NCI-H1436 (cell line): ENCODE measurements at places on chromosomes 6 and 20.

DNA sequence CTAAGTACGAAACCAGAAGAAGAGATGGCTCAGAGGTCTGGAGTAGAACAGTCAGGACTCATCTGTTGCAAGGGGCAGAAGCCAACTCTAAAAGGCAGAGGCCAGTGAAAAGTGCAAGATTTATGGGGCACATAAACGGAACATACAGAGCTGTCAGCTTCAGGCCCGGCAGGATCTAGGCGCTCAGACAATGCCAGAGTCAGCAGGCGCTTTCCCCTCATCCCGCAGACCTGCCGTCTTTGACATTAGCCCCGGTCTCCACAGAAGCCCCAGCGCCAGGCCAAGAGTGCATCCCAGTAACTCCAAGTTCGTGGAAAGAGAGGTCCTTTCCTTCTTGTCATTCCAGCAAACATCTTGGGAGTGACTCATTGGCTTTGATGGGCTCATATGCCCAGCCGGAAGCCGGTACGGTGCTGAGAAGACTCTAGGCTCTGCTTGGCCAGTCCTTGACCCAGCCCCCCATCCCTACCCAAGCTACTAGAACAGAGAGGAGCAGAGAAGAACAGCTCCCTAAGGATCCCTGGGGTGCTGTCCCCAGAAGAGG is 260.9 kb downstream of the TAF4 start:
- no peak for DNase-seq

GRCh38 chr6:150406948-150407347 is 38.1 kb downstream of the IYD start:
- DNase-seq: no peak

GRCh38 chr20:10761232-10761631 is 87.4 kb upstream of the JAG1 start:
- no peak for DNase-seq

GRCh38 chr6:42370323-42370985 is 81.3 kb downstream of the TRERF1 start:
- DNase-seq: no peak

DNA sequence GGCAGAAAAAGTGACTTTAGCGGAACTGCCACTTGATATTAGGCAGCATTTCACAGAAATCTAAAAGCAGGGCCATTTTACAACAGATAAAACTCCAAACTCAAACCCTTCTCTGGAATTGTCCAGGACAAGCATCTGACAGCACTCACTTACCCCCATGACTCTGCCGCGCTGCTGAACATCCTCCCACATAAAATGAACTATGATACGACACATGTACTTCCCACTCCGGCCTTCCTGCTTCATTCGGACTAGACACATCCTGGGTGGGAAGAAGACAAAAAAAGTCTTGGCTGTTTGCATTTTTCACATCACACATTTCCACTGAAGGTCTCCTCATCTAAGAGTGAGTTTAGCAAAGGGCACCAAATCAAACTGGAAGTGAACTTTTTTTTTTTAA is 54.8 kb upstream of the FAM83C start:
- DNase-seq: no peak

DNA sequence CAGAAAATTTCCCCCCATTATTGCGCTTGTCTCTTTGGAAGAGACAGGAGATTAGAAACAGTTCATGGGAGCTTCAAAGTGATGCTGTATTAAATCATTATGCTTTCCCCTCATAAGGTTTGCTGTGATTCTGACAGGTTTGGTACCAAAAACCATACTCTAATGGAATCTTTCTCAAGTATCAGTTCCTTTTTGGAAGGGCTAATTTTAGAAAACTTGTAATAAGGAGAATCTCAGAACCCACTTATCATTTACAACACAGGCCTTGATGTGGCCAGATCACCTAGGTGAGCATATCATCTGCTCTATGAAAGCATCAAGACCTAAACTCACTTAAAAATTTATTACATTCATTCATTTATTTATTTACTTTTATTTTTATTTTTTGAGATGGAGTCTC is 51.2 kb downstream of the TP53INP2 start:
- DNase-seq: no peak

- DNase-seq: no peak
Observed at GRCh38 chr6:168709390-168709789, 268.4 kb downstream of the SMOC2 start.

- no peak for DNase-seq
Observed at GRCh38 chr6:12947151-12947871, 230.7 kb downstream of the PHACTR1 start.

DNA sequence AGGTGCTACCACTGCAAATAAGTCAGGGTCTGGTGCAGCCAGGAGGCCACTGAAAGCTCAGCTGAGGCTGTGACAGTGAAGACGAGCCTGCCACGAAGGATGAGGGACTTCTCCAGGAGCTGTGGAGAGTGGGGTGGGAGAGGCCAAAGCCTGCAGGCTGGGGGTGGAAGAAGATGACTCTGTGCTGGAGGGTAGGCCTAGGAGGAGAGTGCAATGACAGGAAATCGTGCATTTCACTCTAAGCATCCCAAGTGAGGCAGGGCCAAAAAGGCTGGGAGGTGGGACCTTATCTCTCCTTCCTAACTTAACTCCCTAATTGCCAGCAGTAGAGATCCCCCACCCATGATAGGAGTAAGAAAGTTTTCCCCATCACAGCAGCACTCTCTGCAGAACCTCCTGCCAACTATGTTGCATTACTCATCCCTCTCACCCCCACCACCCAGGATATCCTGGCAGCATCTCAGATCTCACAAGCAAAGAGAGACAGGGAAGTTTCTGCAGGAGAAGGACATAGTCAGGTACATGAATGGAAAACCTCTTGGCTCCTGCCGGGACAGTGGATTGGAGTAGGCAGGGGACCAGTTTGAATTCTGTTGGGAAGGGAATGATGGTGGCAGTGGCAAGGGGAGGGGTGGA is 466.2 kb downstream of the CDH26 start:
- no peak for DNase-seq

DNA sequence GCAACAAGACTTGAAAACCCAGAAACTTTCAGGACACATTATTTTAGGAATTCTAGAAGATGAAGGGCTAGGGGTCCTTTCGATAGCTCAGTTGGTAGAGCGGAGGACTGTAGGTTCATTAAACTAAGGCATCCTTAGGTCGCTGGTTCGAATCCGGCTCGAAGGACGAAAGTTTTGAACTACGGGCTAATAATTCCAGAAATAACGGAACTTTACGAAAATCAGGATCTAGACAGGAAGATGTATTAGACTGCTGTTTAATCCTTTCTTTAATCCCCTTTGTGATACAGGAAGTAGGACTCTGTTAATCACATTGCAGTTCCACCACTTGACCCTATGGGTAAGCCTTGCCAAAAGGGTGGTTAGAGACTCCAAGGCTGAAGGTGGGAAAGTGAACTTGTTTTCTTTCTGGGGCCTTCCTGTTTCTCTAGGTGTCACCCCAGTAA is 21.2 kb upstream of the ABT1 start:
- DNase-seq: no peak

DNA sequence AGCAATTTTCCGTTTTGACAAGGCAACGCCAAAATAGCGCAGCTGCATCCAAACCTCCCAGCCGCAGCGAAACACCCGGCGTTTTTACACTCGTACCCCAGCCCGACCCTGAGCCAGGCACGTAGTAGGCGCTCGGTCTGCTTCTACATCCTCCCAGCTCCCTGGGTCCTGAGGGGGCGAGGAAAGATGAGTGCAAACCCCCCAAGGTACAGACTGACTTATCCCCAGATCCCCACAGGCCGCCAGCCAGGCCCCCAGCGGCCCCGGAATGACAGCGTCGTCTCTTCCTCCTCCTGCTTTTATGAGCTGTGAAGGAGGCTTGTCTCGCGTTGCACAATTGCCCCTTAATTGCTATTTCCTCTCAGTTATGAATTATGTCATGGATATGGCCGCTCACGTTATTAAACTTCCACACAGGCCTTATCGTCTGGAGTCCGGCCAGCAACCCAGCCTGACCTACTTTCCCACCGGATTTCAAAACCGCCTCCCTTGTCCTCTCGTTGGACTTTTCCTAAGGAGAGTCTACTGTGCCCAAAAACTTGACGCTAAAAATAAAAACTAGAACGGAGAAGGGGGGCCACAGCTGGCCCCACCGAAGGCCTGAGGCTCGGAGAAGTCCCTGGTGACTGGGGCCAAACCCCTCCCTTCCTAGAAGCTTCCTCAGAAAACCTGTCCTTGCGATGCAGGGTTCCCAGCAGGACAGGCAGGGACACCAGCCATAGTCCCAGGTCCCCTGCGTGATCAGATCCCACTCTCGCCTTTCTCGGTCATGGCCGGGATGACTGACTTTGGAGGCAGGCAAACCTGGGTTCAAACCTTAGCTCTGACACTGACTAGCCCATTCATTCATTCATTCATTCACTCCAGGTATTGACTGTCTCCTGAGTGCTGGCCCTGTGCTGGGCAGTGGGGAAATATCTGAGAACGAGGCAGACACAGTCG is 130.9 kb upstream of the PTPN1 start:
- peak; percentile 13 for DNase-seq
